IMR-90 (cell line): ENCODE measurements at places on chromosomes 12 and 14. TPM values are rescaled to one million over a fixed set of nuclear protein-coding genes. Genes with fewer than 3 reads are reported as not detected.

Gene PPP4R4
- total RNA-seq: 0.36 and 0.56 TPM in 2 replicates

Gene SLC39A9
- total RNA-seq: 137 and 168 TPM in 2 replicates

Gene PROX2
- not detected in 2 replicates for total RNA-seq

Gene NTN4
- 38.6 and 56.6 TPM in 2 replicates for total RNA-seq

Gene NOS1
- total RNA-seq: not detected in 2 replicates

Gene KCTD10
- total RNA-seq: 72.1 and 77.2 TPM in 2 replicates

Gene RBP5
- total RNA-seq: not detected in 2 replicates

Gene POU6F1
- total RNA-seq: 0.90 and 1.9 TPM in 2 replicates

Gene CLEC4D
- not detected in 2 replicates for total RNA-seq

Gene GPX2
- total RNA-seq: not detected in 2 replicates

Gene PKP2
- 0.18 and 0.28 TPM in 2 replicates for total RNA-seq

Gene CLEC14A
- 2.8 and 3.0 TPM in 2 replicates for total RNA-seq

Gene TGFB3
- 2.2 and 3.1 TPM in 2 replicates for total RNA-seq

Gene MGP
- 0.56 and 1.4 TPM in 2 replicates for total RNA-seq

Gene FZD10
- not detected in 2 replicates for total RNA-seq

Gene KRT7
- 0.54 and 1.4 TPM in 2 replicates for total RNA-seq

Gene FLVCR2
- total RNA-seq: 1.1 and 1.4 TPM in 2 replicates

Gene KERA
- not detected in 2 replicates for total RNA-seq

Gene TAS2R8
- total RNA-seq: not detected in 2 replicates

Gene AVPR1A
- not detected in 2 replicates for total RNA-seq

Gene LRTM2
- total RNA-seq: not detected in 2 replicates

Gene FMNL3
- 34.4 and 36.4 TPM in 2 replicates for total RNA-seq

Gene DTX1
- not detected in 2 replicates for total RNA-seq

Gene PZP
- total RNA-seq: not detected in 2 replicates

Gene CD163L1
- 1.4 and 1.6 TPM in 2 replicates for total RNA-seq

Gene MYBPC1
- not detected in 2 replicates for total RNA-seq

Gene ANAPC5
- total RNA-seq: 174 and 211 TPM in 2 replicates

Gene PLEKHH1
- total RNA-seq: under 0.01 TPM in 2 replicates

Gene CMTM5
- total RNA-seq: not detected in 2 replicates

Gene SERPINA10
- not detected in 2 replicates for total RNA-seq

Gene GSG1
- total RNA-seq: 2.5 and 2.9 TPM in 2 replicates

Gene CCDC59
- 8.4 and 27.2 TPM in 2 replicates for total RNA-seq

Gene PIP4P1
- 15.0 and 15.2 TPM in 2 replicates for total RNA-seq
